ENCODE measurements at places on chromosomes 6 and 20.
A peak's percentile ranks its signal among the peaks of the same experiment; 100 is the strongest.

- DNase-seq = no peak
Measured at GRCh38 chr20:59525500-59526241, 78.7 kb upstream of the PHACTR3 start.

DNA sequence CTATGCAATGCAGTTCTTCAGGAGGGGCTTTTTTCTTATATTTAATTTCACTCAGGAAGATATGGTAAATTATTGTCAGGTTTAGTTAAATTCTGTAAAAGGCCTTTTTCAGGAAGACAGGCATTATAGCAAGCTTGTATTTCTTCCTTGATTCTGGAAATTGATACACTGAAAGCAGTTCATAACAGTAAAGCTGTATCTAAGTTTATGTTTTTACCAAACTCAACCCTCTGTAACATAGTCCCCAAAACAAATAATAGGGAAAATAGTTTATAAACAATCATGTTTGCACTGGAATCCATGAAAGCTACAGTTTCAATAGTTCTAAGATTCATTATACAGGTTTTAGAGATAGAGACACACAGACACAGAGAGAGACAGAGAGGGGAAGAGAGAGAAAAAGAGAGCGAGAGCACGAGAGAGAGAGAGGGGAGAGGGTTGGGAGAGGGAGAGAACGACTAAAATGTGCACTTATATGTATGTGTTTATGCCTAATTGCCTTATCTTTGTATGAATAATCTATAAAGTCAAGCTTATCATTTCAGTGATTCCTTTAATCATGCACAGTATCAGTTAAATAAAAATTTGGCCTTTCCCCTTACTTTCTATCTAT is 454.4 kb downstream of the RFPL4B start:
- no peak for DNase-seq

DNA sequence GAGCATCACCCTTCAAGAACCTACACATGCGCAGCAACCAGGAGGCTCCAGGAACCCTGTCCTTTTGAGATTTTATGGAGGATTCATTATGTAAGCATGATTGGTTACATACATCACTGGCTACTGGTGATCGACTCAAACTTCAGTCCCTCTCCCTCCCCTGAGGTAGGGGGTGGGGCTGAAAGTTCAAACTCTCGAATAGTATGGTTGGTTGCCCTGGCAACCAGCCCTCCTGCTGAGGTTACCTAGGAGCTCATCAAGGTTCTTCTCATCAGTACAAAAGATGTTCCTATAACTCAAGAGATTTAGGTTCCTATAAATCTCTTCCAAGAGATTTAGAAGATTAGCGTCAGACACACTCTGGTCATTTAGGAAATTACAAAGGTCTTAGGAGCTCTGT is 21.9 kb upstream of the ZSCAN9 start:
- DNase-seq = no peak

- no peak for DNase-seq
Measured at GRCh38 chr6:112150363-112150762, 63.0 kb downstream of the FAM229B start.

DNA sequence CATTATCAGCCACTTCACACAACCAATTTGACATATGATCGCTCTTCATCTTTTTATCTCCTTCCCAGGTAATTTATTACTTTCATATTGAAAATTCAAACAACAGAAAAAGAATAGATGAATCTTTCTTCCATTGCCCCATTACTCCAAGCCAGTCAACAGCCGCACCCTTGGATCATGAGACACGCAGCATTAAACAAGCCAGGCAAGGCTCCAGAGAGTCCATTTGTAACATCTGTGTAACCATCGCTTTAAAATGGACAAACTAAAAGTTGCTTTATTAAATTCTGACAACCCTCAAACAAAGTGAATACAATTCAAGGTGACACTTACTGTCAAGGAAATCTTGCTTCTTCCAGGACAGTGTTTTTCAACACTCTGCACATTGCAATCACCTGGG is 200.3 kb downstream of the EPM2A start:
- no peak for DNase-seq

DNA sequence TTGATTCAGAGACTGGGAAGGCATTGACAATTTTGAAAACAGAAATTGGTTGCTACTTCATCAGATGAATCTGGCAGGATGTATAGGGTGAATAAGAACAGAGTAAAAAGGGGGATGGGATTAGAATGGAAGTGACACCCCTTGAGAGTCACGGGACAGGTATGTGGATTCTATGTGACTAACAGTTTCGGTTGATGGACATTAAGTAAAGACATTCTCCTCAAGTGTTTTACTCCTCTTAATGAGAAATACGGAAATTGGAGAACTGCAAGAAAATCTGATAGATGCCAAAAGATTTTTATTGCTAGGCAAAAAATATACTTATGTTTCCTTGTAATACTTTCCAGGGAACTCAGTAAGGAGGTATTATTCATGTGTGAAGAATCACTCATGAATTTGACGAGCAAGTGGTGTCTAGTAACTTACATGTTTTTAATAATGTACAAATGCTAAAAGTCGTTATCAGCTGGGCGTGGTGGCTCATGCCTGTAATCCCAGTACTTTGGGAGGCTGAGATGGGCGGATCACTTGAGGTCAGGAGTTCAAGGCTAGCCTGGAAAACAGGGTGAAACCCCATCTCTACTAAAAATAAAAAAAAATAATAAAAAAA is 135.8 kb downstream of the KIF16B start:
- DNase-seq = no peak

- no peak for DNase-seq
Measured at GRCh38 chr20:16678779-16679178, 51.0 kb upstream of the SNRPB2 start.

GRCh38 chr6:13863699-13864155 is 49.4 kb upstream of the MCUR1 start:
- no peak for DNase-seq

- DNase-seq = no peak
Measured at GRCh38 chr20:33647603-33648395, 14.3 kb upstream of the C20orf144 start.

DNA sequence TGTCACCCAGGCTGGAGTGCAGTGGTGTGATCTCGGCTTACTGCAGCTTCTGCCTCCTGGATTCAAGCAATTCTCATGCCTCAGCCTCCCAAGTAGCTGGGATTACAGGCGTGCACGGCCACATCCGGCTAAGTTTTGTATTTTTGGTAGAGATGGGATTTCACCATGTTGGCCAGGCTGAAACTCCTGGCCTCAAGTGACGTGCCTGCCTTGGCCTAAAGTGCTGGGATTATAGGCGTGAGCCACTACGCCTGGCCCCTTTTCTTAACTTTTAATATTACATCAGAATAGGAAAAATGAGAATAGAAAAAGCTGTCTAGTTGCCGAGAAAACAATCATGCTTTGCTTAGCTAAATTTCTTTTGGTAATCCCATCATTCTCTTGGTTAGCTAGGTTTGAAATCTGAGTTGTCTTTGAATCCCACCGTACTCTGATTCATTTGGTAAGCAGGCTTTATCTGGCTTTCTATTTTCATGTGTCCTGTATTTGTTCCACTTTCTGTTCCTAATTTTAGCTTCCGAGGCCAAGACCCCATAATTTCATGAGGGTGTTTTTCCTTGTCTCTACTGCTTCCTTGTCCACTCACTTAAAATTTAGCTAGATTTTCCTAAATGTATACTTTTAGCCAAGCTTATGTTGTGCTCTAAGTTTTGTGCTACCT is 83.5 kb downstream of the NCOA3 start:
- no peak for DNase-seq

GRCh38 chr20:2820896-2821869 is 5.0 kb downstream of the TMEM239 start:
- peak; percentile 77 for DNase-seq

DNA sequence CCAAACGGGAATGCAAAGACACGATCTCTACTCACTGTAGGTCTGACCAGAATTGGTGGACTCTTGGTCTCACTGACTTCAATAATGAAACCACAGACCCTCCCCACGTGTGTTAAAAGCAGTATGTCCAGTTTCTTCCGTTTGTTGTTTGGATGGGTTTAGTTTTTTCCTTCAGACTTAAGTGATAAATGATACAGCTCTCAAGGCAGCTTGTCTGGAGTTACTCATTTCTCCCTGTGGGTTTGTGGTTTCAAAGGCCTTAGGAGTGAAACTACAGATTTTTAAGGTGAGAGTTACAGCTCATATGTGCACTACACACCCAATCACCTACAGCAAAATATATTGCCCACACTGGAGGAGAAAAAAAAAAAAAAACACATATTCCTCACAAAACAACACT is 86.7 kb upstream of the STMND1 start:
- no peak for DNase-seq

GRCh38 chr20:63694584-63695423 is 1.6 kb upstream of the TNFRSF6B start:
- DNase-seq = peak; percentile 59

- DNase-seq = no peak
Measured at GRCh38 chr20:21182832-21183563, 57.1 kb downstream of the KIZ start.

- no peak for DNase-seq
Measured at GRCh38 chr20:33437141-33437911, 6.2 kb downstream of the SNTA1 start.

- no peak for DNase-seq
Measured at GRCh38 chr6:80343511-80343910, 237.0 kb downstream of the BCKDHB start.

DNA sequence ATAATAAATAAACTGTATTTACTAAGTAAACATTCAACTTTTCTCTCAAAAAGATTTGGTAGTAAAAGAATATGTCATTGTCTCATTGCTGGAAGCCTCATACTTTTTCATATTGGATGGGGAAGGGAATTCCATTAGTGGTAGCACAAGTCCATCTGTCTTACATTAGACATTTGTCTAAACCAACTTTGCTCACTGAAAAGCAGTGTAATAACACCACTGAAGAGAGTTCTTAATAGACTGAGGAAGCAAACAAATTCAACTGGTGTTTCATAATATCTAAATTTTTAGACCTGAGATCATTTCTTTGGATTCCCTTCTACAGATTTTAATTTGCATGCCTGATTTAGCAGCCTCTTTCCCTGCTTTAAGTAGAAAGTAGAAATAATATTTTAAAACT is 62.7 kb downstream of the PLCB1 start:
- no peak for DNase-seq

- DNase-seq = no peak
Measured at GRCh38 chr20:41032271-41032670, 3.6 kb downstream of the TOP1 start.

- DNase-seq = no peak
Measured at GRCh38 chr6:157557559-157557958, 176.6 kb downstream of the ZDHHC14 start.

- DNase-seq = no peak
Measured at GRCh38 chr6:134772671-134773360, 177.1 kb downstream of the ALDH8A1 start.

DNA sequence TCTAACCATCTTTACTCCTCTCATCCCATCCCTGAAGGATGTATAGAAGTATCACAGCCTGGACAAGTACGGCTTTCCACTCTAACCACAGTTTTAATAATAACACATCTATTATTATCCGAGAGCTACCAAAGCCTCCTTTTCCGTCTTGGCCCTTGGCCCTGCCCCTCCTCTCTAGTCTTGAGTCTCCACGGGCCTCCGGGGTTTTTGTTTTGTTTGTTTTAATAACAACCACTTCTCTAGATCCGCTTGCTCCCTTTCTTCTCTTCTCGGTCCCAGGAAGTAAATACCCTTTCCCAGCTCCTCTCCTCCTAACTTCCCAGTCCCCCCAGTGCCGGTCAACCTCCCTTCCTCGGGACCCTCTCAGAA is 661 bp downstream of the LCA5 start:
- no peak for DNase-seq

- no peak for DNase-seq
Measured at GRCh38 chr6:35511562-35511941, 1.1 kb downstream of the TULP1 start.

GRCh38 chr6:36954262-36954931 is at the start of gene PI16:
Gene PI16, plus strand, starts transcription at chr6:36954738. Its CDS starts 23 bp downstream, at chr6:36954761.
- DNase-seq = peak; percentile 70

DNA sequence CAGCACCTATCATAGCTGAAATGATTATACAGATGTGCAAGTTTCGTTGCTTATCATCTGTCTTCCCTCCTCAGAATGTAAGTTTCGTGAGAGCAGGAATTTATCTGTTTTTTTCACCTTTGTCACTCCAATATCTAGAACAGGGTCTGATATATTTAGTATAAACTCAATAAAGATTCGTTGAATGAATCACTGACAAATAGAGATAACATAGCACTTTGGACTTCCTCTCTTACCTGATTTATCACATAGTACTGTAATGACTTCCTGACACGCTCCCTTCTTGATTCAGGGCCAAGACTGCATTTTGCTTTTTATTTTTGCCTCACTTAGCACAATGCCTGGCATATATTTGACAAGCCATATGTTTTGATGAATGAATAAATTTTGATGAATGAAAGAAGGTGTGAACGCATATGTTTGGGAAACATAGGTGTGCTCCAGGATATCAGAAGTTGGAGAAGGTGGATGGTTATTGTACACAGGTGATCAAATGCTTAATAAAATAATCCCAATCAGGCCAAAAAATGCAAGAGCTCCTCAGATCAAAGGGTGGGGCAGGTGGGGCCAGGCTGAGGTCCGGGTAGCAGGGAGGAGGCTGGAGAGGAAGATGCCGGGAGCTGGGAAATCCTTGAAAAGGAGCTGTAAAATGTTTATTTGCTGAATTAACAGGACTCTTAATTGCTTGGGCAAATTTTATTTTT is 33.0 kb downstream of the PIM1 start:
- DNase-seq = no peak

DNA sequence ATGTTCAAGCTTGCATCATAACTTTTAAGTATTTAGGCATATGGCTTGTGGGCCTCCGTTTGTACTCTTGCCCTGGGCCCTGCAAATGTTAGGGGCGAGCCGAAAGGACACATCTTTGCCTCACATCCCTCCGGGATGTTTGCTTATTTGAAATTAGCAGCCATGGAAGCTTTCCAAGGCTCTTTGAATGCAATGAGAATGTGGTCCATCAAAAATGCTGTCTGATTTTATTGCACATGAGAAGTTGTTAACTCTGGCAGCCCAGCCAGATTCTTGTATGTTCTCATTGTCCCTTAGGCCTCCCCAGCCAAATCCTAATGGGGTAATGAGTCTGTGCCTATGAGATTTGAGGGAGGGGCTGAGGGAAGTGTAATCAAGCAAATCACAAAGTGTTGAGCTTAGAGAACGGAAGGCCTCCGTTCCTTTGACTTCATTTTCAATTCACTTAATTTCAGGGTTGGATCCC is 261.2 kb upstream of the MARCKS start:
- no peak for DNase-seq

GRCh38 chr6:30885481-30885998 is 1.2 kb downstream of the DDR1 start:
- DNase-seq = no peak

DNA sequence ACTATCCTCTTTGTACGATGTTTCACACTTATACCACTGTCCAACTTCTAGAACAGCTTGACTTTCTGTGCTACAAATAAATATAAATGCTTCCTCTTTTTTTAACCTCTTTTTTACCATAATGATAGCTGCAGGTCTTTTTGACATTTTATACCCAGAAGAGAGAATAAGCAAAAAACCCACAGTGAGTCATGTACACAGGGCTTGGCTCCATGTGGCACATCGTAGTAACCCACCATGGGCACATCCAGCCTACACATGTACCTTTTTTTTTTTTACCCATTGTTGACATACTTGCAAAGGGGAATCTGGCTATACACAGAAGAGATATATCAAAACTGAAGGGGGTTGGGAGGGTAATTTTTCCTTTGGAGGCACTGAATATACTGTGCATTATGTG is 59.5 kb upstream of the RSPO3 start:
- no peak for DNase-seq

- DNase-seq = no peak
Measured at GRCh38 chr6:30571762-30572082, 480 bp downstream of the ABCF1 start.

GRCh38 chr6:153966001-153966400 is 73.0 kb upstream of the OPRM1 start:
- DNase-seq = no peak
